ENCODE measurements at places on chromosomes 1 and 21. TPM values are rescaled to one million over a fixed set of nuclear protein-coding genes. Genes with fewer than 3 reads are reported as not detected.

GRCh38 chr1:117571496-117571895, 34.4 kb upstream of the TENT5C start:
- peak; percentile 8 for DNase-seq

DNA sequence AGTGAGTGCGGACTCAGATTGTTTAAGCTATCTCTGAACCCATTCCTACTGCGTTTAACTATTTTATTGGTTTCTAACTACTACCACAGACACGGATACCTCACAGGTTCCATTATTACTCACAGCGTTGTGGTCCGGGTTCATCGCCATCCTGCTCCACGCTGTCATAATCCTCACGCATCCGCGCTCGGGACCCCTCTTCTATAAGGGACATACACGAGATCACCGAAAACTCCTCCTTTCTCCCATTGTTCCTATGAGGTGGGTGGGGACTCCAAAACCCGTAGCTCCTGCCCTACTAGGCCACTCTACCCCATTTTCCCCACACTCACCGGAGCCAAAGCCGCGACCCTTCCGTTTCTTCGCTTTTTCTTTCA, 610 bp downstream of the RBM8A start:
- DNase-seq = no peak

- DNase-seq = no peak
Observed at GRCh38 chr1:160739098-160739511, at the start of gene SLAMF7. TSS of gene SLAMF7 (plus strand) at chr1:160739247. CDS start at chr1:160739302, 55 bp downstream.

GRCh38 chr1:100178091-100178490, at the start of gene LRRC39:
TSS of gene LRRC39 (minus strand) at chr1:100178256. CDS start at chr1:100168516, 9,740 bp downstream.
- no peak for DNase-seq

GRCh38 chr1:113980110-113980509, 836 bp downstream of the OLFML3 start:
- DNase-seq = no peak

DNA sequence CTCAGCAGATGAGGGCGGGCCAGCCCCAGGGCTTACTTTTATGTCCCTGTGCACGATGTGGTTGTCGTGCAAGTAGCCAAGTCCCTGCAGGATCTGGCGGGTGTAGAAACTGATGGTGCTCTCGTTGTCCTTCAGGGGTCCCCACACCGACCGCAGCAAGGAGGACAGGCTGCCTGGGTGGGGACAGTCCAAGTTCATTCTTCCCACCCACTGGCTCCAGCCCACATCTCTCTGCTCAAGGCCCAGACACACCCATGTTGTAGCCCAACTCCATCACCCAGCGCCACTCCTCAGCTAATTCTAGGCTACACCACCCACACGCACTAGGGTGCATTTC, 7.0 kb downstream of the MAP3K6 start:
- DNase-seq = no peak

The MYOG gene
- not detected for total RNA-seq
